ENCODE measurements at places on chromosomes 6 and 20. TPM values are rescaled to one million over a fixed set of nuclear protein-coding genes. Genes with fewer than 3 reads are reported as not detected.

DNA sequence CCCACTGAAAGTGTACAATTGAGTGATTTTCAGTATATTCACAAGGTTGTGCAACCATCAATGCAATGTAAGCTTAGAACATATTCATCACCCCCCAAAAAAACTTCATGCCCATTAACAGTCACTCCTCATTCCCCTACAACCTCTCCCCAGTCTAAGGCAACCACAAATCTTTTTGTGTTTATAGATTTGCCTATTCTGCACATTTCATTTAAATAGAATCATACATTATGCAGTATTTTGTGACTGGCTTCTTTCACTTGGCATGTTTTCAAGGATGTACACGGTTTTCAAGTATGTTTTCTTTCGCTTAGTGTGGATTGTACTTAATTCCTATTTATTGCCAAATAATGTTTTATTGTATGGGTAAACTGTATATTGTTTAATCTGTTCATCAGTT lies 329.3 kb upstream of the RNF24 start:
- H3K4me1 ChIP-seq, result no peaks in the 10 kb centered on the region
- no peak overlapping the region for H3K4me3 ChIP-seq
- no peaks in the 10 kb centered on the region for H3K36me3 ChIP-seq
- DNase-seq, result no peak
- no peak overlapping the region for H3K27ac ChIP-seq

DNA sequence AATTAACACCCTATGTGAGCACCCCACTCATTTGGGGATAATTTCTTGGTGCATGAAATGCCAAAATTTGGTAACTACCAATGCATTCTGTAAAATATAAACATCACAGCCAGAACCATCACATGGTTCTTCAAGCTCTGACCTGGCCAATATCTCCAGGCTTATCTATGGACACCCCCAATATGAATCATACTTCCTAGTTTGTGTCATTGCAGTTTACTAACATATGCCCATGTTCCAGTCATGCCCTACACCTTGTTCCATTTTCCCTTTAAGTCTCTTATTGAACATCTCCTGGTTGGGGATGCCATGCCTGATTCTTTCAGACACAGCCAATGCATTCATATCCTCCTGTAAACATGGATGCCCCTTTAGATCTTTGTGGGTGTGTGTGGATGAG lies 572.8 kb upstream of the BTBD3 start:
- no peak overlapping the region for H3K4me3 ChIP-seq
- H3K27ac ChIP-seq, result no peak overlapping the region
- H3K27me3 ChIP-seq, result no peaks in the 10 kb centered on the region
- no peaks in the 10 kb centered on the region for H3K36me3 ChIP-seq

DNA sequence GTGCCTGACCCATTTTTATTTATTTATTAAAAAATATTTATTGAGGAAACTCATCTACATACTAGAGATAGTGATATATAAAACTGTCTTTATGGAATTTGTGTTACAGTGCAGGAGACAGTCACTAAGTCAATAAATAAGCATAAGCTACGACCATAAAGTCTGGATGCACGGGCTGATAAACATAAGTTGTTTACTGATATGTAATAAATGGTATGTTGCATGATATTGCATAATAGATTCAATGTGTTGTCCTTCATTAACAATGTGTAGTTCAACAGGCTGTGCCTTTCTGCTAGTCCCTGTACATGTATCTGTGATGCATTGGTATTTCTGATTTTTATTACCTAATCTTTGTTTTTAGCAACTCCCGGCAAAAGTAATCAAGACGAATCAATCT lies 311.2 kb downstream of the ARHGAP18 start:
- no peak overlapping the region for H3K4me3 ChIP-seq
- H3K27ac ChIP-seq, result no peak overlapping the region
- no peaks in the 10 kb centered on the region for H3K27me3 ChIP-seq

The GGTLC1 gene
- not detected for total RNA-seq

- H3K27me3 ChIP-seq, result no peaks in the 10 kb centered on the region
- no peak overlapping the region for H3K4me3 ChIP-seq
- H3K36me3 ChIP-seq, result no peaks in the 10 kb centered on the region
- H3K27ac ChIP-seq, result peak overlapping the region; percentile 8
Observed at GRCh38 chr6:11921017-11921438, 91.1 kb upstream of the HIVEP1 start.
